ENCODE measurements at places on chromosomes 4 and X.

- DNase-seq, result no peak
Measured at GRCh38 chrX:130772776-130773143, 130.2 kb downstream of the ENOX2 start.

DNA sequence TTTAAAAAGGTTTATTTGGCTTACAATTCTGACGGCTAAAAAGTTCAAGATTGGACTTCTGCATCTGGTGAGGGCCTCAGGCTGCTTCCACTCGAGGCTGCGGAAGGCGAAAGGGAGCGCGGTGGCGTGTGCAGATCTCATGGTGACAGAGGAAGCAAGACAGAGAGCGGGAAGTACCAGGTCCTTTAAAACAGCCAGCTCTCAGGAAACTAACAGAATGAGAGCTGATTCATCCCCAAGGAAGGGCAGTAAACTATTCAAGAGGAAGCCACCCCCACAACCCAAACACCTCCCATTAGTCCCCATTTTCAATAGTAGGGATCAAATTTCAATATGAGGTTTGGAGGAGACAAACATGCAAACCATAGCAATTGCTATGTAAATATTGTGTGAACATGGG, 2144.2 kb upstream of the AGA start:
- DNase-seq, result no peak

GRCh38 chr4:76600447-76600846, 165.4 kb downstream of the SHROOM3 start:
- no peak for DNase-seq

GRCh38 chr4:140003876-140004548, 150.0 kb downstream of the MAML3 start:
- no peak for DNase-seq

GRCh38 chr4:173252024-173252935, 81.9 kb downstream of the HMGB2 start:
- DNase-seq, result peak; percentile 83

DNA sequence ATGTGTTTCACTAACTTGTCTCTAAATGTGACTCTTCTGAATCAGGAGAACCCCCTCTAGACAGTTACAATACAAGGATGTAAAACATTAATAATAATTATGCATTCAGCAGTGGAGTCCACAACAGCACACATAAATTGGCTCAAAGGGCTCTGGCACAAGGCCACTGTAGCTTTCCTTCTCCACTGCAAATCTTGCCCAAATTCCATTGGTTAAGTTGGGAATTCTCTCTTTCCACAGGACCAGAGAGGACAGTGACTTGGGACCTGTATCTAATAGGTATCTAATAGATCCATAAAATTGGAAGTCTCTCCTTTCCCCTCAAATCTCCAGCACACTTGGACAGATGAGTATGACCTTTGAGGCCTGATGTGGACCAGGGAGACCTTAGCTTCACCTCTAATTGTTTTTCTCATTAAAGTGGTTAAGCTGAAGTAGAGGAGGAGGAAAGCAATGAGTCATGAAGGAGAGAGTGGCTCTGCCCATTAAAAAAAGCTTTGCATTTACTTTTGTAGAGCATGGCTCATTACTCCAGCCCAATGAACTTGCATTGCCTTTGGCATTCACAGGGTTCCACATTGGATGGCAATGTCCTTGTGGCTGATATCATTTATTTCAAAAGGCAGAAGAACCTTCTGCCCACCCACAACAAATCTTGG, 72.3 kb upstream of the SH3RF1 start:
- no peak for DNase-seq

- no peak for DNase-seq
Measured at GRCh38 chr4:155899891-155900290, 3.6 kb upstream of the TDO2 start.

All from adipocyte (in vitro differentiated cells).